CD4-positive, alpha-beta T cell treated with Interleukin-12 subunit alpha and Interleukin-12 subunit beta, for 1 hour (primary cell): ENCODE measurements at places on chromosomes 2 and 18.

DNA sequence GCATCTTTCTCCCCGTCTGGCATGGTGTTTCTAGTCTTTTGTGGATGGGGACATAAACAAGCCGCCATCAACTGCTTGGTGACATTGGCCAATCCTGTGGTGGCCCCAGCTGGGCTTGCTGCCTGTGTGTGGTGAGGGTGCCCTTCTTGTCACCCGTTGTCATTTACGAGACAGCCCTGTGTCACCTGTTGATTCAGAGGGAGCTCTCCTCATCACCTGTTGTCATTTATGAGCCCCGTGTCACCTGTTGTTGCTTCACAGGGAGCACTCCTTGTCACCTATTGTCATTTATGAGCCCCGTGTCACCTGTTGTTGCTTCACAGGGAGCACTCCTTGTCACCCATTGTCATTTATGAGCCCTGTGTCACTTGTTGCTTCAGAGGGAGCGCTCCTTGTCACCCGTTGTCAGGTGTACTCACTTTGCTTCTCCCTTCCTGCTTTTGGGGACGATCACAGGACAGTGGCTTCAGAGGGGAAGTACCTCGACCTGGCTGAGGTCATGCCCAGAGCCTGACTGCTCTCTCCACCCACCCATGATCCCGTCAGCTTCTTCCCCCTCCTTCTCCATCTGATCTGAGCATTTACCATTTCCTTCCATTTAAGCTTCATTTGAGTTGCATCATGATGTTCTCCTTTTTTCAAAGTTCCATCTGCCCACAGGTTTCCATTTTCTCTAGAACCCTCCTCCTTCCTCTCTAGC is 29.1 kb downstream of the HPCAL1 start:
- DNase-seq = peak; percentile 46

DNA sequence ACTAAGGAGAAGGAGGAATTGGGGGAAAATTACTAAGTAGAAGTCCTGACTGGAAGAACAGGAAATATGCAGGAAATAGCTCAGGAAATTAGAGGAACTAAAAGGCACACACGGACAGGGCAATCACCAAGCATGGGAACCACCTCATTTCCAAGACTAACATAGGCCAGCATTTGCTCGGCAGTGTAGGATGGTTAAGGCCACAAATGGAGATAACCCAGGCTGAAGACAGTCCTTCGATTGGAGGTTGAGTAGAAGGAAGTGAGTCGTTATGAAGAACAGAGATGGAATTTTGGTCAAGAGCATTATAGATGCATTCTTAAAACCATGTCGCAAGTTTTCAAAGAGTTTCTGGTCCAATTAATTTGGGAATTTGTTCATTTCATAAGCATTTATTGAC is 401.4 kb downstream of the ALK start:
- no peak for DNase-seq

DNA sequence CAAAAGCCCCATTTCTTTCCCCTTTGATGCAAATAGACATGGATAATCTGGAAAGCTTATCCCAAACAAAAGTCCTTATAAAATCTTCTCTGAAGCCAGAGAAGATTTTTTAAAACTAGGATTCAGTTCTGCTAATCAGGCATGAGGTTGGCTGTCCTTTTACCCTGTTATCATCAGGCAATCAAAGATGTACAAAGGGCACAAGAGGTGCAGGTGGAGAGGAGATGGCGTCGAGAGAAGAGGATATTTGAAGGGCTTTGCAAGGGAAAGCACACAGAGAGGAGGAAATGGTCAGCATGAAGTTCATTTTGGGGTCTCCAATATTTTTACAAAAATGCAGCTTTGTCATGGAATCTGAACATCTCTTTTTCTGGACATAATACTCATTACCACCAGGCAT is 88.5 kb downstream of the KLF7 start:
- DNase-seq = no peak

- DNase-seq = no peak
These were observed 90.0 kb downstream of the CDH2 start for GRCh38 chr18:28086670-28087552.

DNA sequence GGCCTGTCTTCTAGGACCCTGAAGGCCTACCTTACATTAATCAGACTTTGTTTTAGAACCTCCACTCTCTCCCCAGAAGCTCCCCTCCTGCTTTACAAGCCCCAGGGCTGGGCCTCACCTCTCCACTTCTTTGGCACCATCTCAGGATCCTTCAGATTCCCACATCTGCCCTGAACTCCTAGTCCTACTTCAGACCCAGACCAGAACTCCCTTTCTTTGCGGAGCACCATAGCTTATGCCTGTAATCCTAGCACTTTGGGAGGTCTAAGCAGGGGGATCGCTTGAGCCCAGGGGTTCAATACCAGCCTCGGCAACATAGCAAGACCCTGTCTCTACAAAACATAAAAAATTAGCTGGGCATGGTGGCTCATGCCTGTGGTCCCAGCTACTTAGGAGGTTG is 991 bp downstream of the CHCHD5 start:
- no peak for DNase-seq

GRCh38 chr18:48026216-48026615 is 95.8 kb upstream of the SMAD2 start:
- DNase-seq = no peak

GRCh38 chr2:165161510-165161909 is 42.3 kb downstream of the SCN3A start:
- DNase-seq = no peak

GRCh38 chr2:134320930-134321329 is 67.1 kb downstream of the MGAT5 start:
- DNase-seq = peak; percentile 47

DNA sequence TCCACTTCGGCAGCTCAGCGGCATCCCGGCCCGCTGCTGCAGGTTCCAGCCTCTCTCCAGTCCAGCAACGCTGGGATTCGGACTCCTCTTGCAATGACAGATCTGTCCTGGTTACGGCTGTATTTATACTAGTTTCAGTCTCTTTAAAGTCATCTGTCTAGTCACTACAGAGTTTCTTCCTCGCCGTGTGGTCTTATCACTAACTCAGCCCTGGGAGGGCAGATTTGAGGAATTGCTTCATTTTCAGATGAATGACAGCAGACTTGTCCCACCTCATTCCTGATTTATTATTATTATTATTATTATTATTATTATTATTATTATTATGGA is 2.2 kb downstream of the KLHL29 start:
- DNase-seq = no peak

DNA sequence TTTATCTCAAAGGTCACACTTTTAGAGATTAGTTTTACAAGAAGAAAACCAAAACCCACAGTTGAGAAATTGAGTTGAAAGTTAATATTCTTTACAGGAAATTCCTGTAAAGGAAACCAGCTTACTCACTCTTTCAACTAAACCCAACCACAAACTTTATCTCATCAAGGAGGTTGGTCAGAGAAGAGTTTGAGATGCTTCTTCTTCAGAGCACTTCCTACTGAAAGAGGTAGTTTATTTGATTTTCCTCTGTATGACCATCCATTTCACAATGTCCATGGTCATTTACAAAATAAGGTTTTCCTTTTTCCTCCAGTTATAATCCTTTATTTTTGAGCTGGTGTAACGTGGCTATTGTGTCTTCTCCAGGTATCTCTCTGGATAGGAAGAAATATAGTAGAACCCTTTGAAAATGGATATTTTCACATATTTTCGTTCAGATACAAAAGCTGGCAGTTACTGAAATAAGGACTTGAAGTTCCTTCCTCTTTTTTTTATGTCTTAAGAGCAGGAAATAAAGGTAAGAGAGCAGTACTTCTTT is 4.5 kb upstream of the IL18RAP start:
- peak; percentile 57 for DNase-seq

DNA sequence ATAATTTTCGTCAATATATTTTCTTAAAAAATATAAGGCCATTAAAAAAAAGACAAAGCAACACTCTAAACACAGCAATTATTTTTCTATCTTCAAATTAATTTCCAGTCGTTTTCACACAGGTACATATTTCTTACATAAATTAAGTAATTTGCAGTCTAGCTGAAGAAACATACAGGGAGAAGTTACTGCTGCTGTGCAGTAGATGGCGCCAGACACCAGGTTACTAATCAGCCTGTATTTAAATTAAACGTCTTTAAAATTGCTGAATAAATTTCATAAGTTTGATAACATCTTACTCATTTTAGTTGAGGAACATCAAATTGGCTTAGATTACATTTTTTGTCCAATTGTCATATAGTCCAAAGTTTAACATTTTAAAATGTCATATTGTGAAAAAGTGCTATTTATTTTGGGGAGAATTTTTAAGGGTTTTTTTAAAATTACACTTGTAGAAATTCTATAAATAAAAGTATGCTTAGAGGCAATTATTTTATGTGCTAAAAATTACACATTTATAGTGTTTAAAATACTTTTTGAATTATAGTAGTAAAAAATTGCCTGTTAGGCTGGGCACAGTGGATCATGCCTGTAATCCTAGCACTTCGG is 88.4 kb downstream of the PMAIP1 start:
- peak; percentile 54 for DNase-seq

DNA sequence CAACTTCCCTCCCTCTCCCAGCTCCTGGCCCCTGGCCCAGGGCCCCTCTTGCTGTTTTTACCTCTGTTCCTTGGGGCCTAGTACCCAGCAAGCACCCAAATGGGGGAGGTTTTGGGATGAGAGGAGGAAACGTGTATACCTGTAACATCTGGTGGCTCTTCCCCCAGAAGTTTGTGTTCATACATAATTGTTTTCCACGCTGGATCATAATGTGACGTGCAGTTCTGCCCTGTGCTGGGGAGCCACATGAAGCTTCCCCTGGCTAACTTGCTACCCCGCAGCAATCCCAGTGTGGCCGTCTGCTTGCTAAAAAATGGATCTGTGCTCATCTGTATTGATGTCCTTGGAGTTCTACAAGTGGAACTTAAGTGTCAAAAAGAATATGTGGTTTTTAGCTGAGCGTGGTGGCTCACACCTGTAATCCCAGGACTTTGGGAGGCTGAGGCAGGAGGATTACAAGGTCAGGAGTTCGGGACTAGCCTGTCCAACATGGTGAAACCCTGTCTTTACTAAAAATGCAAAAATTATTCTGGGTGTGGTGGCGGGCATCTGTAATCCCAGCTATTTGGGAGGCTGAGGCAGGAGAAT is 36.5 kb downstream of the ANO7 start:
- DNase-seq = no peak

DNA sequence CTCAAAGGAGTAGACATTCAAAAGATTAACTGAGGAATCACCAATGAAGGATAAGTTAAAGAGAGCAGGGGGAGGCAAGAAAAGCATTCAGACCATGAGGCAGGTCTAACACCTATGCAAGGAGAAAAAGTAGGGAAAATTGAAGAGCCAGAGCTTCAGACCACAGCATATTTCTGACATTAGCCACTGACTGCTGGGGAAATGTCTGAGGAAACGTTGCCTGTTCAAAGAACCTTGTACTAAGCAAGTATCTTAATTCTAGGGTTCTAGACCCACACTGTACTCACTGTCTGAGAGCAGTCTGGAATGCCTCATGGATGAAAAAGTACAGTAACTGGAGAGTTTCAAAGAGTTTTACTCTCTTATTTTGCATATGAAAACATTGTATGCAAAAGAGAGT is 39.5 kb upstream of the TFPI start:
- no peak for DNase-seq

- no peak for DNase-seq
These were observed 39.2 kb downstream of the NETO1 start for GRCh38 chr18:72828601-72829000.

DNA sequence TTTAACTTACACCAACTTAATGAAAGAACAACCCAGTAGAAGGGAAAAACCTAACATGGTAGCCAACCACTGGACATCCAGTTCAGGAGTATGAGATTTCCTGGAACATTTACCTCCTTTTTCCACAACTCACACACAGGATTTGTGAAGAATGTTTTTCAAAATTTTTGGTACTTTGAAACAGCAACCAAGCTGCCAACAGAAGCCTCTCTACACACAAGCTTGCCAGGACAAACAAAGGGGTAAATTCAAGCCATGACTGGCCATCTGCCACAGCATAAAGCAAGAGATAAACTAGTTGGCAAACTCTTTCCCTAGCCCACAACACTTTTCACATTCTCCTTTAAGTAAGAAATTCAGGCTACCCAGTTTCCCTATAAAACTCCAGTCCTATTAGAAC is 21.4 kb downstream of the MGAT4A start:
- no peak for DNase-seq

- DNase-seq = no peak
These were observed 98.6 kb upstream of the ZNF397 start for GRCh38 chr18:35142275-35142615.

DNA sequence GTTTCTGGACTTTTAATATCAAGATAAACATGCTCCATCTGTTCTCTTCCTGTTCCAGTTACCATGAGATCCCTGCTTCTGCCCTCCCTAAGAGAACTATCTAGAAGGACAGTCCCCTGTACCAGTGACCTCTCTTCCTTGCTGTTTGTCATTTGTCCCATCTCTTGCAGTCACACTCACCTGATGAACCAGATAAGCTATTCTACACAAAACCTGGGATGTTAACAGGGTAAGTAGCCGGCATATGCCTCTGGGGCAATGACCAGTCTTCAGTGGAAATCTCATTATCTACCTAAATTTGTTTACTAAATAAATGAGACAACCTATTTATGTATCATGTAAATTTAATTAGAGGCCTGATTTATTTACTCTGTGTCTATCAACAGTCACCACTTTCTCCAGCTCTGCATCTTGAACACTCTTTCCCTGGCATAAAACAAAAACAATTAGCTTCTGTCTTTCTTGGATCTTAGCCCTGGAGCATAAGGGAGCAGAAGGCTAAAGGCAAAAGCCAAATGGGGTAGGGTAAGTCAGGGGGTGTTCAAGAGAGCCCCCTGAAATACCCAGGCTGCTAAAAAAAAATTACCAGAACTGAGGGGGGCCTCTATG is 337.7 kb downstream of the ALK start:
- no peak for DNase-seq

DNA sequence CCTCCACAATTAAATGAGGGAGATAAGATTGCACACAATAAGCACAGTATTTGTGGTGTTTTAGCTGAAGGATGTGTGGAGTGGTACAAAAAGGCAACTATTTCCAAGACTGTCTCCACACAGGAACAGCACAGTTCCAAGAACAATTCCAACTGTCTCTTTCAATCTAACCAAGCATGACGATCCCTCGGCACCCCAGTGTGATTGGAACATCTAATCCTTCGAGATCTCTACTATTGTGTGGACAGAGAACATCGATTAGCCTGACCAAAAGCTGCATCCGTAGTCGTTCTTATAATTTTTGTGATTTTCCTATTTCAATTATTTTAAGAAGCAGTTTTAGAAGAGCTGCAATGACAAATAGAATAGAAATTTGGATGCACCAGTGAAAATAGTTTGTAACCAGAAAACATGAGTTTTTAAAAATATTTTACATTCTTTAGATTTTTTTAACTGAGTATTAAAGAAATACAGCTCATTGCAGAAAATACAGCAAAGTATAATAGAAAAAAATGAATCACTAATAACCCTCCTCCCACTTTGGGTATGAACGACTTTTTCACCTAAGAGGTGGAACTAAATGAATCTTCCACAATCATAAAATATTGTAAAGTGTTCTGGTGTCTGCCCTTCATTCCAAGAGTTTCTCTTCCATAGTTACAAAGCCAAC is 76.4 kb upstream of the CABLES1 start:
- DNase-seq = no peak

- DNase-seq = no peak
These were observed 7.6 kb downstream of the OSR1 start for GRCh38 chr2:19350678-19351401.

GRCh38 chr18:25561918-25562317 is 210.0 kb upstream of the ZNF521 start:
- no peak for DNase-seq
